ENCODE measurements at places on chromosomes 7 and 10.
A peak's percentile ranks its signal among the peaks of the same experiment; 100 is the strongest.

GRCh38 chr10:8133146-8133545 is 78.7 kb downstream of the GATA3 start:
- no peaks in the 10 kb centered on the region for H3K27me3 ChIP-seq
- H3K4me1 ChIP-seq = no peaks in the 10 kb centered on the region
- H3K36me3 ChIP-seq = no peaks in the 10 kb centered on the region
- no peak overlapping the region for H3K4me3 ChIP-seq

- peaks cover 1% of the 10 kb centered on the region for H3K4me1 ChIP-seq
- no peak for DNase-seq
- no peaks in the 10 kb centered on the region for H3K36me3 ChIP-seq
- H3K27ac ChIP-seq = no peak overlapping the region
These were observed 12.5 kb upstream of the SLC18A3 start for GRCh38 chr10:49597426-49598163.

- DNase-seq = no peak
- H3K27me3 ChIP-seq = peaks cover 8% of the 10 kb centered on the region
- no peaks in the 10 kb centered on the region for H3K4me1 ChIP-seq
- no peak overlapping the region for H3K4me3 ChIP-seq
- no peaks in the 10 kb centered on the region for H3K36me3 ChIP-seq
- H3K27ac ChIP-seq = no peak overlapping the region
These were observed 16.8 kb upstream of the RAMP3 start for GRCh38 chr7:45140827-45141226.

- no peaks in the 10 kb centered on the region for H3K4me1 ChIP-seq
- H3K27ac ChIP-seq = no peak overlapping the region
- no peak for DNase-seq
- H3K4me3 ChIP-seq = no peak overlapping the region
- H3K27me3 ChIP-seq = no peaks in the 10 kb centered on the region
These were observed 162.3 kb upstream of the AHR start for GRCh38 chr7:17136126-17136525.

- H3K4me1 ChIP-seq = no peaks in the 10 kb centered on the region
- H3K36me3 ChIP-seq = no peaks in the 10 kb centered on the region
- H3K27ac ChIP-seq = no peak overlapping the region
- DNase-seq = no peak
- H3K27me3 ChIP-seq = no peaks in the 10 kb centered on the region
These were observed 72.3 kb upstream of the FAM13C start for GRCh38 chr10:59434463-59435321.

- peaks cover 16% of the 10 kb centered on the region for H3K4me1 ChIP-seq
- H3K36me3 ChIP-seq = no peaks in the 10 kb centered on the region
- no peaks in the 10 kb centered on the region for H3K27me3 ChIP-seq
- no peak overlapping the region for H3K4me3 ChIP-seq
These were observed 67.5 kb upstream of the INSIG1 start for GRCh38 chr7:155230169-155230593.

DNA sequence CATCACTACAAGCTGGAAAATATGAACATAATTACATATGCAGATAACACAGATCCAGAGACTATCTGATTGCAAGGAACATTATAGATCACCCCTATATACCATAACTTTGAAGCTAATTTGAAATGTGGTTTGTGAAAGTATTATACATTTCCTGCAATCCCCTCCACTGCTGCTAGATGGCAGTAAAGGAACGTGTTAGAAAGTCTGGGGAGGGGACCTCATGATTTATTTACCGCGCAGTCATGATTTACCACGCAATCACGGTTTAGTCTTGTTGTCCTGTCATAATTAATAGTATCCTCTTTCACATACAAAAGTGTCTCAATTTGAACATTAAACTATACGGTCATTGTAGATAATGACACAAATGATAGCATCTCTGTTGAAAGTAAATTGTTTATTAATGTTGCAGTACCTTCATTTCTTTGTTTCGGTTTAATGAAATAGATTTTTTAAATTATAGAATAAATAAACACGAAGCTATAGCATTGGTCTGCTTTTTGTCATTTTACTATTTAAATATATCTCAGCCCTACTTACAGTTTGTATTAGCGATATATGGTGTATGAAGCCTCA is 145.3 kb upstream of the PRSS1 start:
- H3K27ac ChIP-seq = no peak overlapping the region
- DNase-seq = peak; percentile 66
- H3K4me3 ChIP-seq = no peak overlapping the region
- H3K4me1 ChIP-seq = no peaks in the 10 kb centered on the region
- no peaks in the 10 kb centered on the region for H3K27me3 ChIP-seq
- H3K36me3 ChIP-seq = no peaks in the 10 kb centered on the region

- H3K27me3 ChIP-seq = no peaks in the 10 kb centered on the region
- H3K4me3 ChIP-seq = no peak overlapping the region
- H3K4me1 ChIP-seq = no peaks in the 10 kb centered on the region
- no peak for DNase-seq
- H3K36me3 ChIP-seq = no peaks in the 10 kb centered on the region
These were observed 353.1 kb downstream of the GATA3 start for GRCh38 chr10:8407501-8408021.

DNA sequence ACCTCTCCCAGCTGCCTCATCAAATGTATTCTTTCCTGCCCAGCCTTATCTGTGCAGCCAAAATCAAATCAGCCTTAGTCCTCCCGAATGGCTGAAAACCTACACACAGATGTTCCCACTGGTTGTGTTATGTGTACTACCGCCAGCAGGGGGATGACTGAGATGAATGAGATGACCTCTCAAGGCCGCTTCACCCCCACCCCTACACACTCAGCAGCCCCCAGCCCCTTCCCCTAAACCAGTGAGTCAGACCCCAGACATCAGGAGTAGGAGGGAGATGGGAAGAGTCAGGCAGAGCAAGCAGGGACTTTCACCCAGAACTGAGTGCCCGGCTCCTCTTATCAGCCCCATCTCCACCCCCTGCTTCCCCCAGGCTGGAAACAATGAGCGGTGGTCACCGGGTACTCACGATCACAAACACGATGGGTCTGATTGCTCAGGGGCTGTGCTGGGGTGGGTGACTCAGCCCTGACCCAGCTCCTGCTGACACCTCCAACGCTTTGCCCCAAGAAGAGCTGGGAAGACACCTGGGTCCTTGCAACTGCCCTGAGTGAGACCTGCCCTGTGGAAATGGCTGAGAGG is 6.5 kb upstream of the C10orf105 start:
- no peak overlapping the region for H3K4me3 ChIP-seq
- no peaks in the 10 kb centered on the region for H3K36me3 ChIP-seq
- peaks cover 7% of the 10 kb centered on the region for H3K27me3 ChIP-seq
- H3K27ac ChIP-seq = no peak overlapping the region

- no peaks in the 10 kb centered on the region for H3K36me3 ChIP-seq
- DNase-seq = no peak
- H3K4me1 ChIP-seq = peaks cover 14% of the 10 kb centered on the region
These were observed 220.8 kb downstream of the FANK1 start for GRCh38 chr10:126117196-126117595.

DNA sequence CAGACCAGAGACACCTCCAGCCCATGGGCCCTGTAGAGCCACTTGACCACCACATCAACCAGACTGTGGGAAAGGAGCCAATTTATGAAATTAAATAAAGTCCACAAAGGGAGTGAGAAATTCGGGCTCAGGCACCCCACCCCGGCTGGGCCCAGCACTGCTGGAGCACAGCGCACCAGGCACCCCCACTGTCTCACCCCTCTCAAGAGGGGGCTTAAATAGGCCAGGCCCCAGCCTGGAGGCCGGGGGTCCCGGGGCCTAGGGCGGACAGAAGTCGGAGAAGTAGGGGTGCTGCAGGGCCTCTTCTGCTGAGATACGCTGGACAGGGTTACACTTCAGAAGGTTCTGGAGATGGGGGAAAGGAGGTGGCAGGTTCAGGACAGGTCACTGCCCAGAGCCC is 3.9 kb downstream of the CDK5 start:
- peaks cover 10% of the 10 kb centered on the region for H3K4me1 ChIP-seq
- peaks cover 3% of the 10 kb centered on the region for H3K36me3 ChIP-seq
- H3K27me3 ChIP-seq = peaks cover 43% of the 10 kb centered on the region
- H3K27ac ChIP-seq = no peak overlapping the region
- H3K4me3 ChIP-seq = no peak overlapping the region

DNA sequence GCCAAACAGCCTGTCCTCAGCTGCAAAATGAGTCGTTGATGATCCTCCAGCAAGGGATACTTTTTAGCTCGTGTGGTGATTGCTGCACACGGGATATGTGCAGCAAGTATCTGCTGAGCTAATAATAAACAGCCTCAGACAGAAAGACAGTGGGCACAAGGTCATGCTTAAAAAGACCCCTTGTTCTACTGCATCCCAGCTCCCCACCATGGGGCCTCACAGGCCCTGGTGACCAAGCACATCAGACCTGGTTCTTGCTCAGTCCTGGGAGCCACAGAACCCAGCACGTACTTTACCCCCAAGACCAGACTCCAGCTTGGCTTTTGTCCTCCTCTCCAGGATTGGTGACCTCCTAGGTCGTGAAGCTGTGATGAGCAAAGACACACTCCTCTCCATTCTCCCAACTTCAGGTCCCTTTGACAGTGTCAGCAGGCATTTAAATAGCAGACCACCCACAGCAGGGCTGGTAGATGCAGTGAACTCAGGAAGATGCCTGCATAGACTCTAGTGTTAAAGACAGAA is 50.5 kb downstream of the EGFR start:
- no peak overlapping the region for H3K4me3 ChIP-seq
- no peak for DNase-seq
- peaks cover 28% of the 10 kb centered on the region for H3K4me1 ChIP-seq
- no peaks in the 10 kb centered on the region for H3K27me3 ChIP-seq

DNA sequence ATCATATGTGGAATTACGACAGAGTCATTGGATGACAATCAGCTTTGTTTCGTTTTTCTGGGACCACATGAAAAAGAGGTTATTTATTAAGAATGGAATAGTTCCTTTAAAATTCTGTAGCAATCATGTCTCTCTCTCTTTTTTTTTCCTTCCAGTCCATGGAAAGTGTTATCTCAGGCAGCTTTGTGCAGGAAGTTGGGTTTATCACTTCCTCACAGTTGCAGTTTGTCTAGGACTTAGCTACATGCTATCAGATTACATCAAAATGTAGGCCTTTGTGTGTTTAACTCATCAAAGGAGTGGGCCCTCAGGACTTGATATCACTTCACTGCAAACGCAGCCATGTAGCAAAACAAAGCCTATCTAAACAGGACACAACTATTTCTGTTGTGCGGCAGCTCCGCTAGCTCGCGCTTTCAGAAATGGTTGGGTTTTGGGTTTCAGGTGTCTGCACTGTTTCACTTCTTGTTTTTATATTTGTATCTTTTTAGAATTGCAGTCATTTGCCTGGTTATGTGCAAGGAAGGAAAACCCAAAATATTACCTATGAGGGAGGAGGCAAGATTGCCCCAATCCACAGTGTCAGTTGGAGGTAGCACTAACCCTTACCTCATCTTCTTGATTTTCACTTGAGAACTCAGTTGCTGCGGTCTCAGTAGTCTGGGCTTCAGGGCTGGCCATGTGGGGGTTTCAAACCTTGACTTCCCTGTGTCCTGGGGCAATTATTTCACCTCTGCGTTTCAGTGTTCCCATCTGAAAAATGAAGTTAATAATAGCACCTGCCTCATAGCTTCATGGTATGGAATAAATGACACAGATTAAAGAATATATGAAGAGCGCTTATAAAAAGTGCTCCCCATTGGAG is 66.7 kb downstream of the HHEX start:
- no peak for DNase-seq
- no peaks in the 10 kb centered on the region for H3K27me3 ChIP-seq
- H3K27ac ChIP-seq = no peak overlapping the region
- H3K36me3 ChIP-seq = no peaks in the 10 kb centered on the region
- H3K4me3 ChIP-seq = no peak overlapping the region

DNA sequence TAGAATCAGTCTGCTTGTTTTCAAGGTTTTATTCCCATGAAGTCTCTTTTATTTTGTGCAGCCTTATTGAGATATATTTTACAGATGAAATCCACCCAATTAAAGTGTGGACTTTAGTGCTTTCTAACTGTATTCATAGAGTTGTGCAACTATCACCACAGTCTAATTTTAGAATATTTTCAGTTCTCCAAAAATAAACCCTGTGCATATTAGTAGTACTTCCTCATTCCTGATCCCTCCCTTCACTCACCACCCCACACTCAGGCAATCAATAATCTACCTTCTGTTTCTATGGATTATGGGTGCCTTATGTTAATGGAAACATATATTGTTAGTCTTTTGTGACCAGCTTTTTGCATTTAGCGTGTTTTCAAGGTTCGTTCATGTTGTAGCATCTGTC is 185.7 kb upstream of the TMEM72 start:
- H3K4me1 ChIP-seq = no peaks in the 10 kb centered on the region
- H3K27ac ChIP-seq = no peak overlapping the region
- no peak for DNase-seq
- H3K27me3 ChIP-seq = no peaks in the 10 kb centered on the region
- H3K36me3 ChIP-seq = no peaks in the 10 kb centered on the region
- no peak overlapping the region for H3K4me3 ChIP-seq

DNA sequence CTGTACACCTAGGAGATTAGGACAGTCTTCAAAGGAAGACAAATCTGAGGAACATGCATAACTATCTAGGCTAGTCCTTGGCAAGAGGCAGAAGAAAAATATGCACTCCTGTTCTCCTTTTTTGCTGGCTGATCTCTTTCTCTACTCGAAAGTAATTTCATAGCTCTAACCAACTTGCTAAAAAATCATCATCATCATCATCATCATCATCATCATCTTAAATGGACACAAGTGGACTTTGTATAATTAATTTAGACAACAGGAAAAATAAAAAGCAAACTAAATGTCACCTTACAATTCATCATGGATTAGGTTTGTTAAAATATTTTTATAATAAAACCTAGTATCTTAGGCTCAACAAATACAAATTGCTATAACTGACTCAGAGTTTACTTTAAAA is 47.2 kb upstream of the DKK1 start:
- no peak overlapping the region for H3K4me3 ChIP-seq
- no peak for DNase-seq
- H3K27me3 ChIP-seq = no peaks in the 10 kb centered on the region
- H3K27ac ChIP-seq = no peak overlapping the region

DNA sequence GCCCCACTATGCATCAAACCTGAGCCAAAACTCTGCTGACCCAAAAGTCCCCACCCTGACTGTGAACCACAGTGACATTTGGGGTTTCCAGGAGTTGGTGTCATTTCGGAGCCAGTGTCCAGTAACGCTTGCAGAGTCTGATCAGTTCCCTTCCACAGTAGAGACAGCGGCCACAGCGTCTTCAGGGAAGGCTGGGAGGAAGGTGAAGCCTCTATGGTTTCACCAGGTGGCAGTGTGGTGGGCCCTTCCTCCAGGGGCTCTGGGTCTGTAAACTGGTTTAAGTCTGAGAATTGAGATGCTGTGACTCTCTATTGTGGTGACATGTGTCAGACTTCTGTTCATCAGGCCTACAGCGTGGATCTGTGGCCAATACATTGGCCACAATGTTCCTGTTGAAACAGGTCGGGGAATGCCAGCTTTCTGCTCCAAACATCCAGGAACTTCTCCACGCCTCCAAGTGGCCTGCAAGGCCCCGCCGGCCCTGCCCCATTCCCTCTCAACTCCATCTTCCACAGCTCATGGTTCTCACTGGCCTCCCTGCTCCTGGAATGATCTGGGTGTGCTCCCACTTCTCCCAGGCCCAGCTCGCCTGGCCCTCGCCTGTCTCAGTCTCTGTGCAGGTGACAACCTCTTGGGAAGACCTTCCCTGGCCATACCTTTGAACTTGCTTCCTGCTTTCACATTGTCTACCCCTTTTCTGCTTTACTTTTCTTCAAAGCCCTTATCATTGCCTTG is 124.5 kb upstream of the FAM20C start:
- no peaks in the 10 kb centered on the region for H3K36me3 ChIP-seq
- no peak for DNase-seq
- peaks cover 4% of the 10 kb centered on the region for H3K4me1 ChIP-seq

GRCh38 chr7:32075612-32076011 is 5.4 kb upstream of the PDE1C start:
- DNase-seq = no peak
- H3K27ac ChIP-seq = no peak overlapping the region
- H3K27me3 ChIP-seq = peaks cover 16% of the 10 kb centered on the region
- H3K4me3 ChIP-seq = no peak overlapping the region
- peaks cover 2% of the 10 kb centered on the region for H3K4me1 ChIP-seq

Measured in neuronal stem cell (in vitro differentiated cells).